T-helper 2 cell (primary cell): ENCODE measurements at places on chromosomes 2 and 18.

GRCh38 chr2:46257476-46257875 lies 39.7 kb upstream of the EPAS1 start:
- DNase-seq: no peak

DNA sequence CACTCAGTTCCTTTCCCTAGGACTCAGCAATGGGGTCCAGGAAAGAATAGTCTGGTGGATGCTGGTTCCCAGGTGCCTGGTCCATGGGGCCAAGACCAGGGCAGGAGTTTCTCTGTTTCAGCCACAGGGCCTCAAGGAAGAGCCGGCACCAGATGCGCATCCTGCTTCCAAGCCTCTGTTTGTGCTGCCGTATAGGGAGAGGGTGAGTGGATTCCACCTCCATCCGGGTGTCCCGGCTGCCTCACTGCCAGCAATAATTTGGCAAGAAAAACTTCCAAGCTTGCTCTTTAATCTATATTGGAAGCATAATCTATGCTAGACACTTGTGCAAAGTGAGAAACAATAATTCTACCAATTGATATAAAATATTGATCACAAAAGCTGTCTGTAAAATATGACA lies 261.2 kb upstream of the HS6ST1 start:
- DNase-seq: no peak

GRCh38 chr2:151616760-151617339 lies 117.4 kb downstream of the NEB start:
- no peak for DNase-seq

DNA sequence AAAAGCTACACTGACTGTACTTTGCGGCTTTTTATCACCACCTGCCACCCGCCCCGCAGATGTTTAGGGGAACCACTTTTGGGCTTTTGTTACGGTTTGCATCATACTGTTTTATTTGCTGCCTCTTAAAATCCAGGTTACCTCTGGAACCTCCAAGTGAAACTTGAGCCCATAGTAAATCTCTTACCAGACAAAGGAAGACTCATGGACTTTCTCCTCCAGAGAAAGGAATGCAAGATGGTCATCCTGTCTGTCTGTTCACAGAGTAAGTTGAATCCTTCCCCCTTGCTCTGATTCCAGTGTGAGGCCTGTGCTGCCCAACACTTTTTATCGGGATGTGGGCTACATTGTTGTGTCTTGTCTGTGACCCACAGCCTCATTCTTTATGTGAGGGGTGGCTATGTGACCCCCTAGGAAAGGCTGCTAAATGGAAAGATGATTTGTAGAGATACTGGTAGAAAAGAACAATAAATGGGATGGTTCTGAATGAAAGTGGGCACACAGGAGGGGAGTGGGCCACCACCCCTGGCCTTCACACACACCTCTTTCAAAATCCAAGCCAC lies 23.3 kb downstream of the RMC1 start:
- DNase-seq: no peak

DNA sequence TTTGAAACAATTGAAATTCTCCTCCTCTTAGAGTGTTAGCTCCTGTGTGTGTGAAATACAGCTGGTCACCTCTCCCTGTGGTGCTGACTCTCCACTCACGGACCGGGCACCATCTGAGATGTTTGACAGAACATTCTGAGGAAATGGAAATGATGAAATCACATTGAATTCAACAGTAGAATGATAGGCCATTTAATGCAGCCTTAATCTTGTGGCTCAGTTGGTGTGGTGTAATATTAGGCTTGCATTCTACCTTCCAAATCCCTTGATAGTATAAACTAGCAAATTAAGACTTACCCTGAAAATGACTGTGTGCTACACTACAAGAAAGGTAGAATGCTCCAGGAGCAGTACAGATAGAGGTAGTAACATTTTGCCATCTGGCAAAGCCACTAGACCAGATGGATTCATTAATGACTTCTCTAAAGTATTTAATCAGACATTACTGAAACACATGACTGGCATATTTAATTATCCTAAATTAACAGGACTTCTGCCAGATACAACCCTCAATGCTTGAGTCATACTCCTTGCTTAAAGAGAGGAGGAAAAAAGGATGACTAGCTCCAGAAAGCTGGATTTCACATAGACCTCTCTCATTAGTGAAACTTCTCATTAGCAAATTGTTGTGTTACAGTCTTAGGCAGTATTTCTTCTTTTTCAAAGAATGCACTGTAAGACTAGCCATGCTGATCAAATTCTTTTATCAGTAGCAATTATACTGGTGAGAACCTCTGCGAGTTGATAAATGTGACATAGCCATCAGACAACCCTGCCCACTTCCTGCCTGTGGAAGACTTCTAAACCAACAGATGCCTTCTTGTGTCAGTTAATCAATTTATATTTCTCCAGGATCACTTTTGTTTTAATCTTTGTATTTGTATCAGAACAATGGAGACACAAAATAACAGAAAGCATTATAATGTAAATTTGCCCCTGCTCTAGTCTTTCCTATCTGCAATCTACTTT lies 80.6 kb downstream of the EML6 start:
- no peak for DNase-seq

GRCh38 chr18:34880882-34881834 lies 160.1 kb upstream of the MAPRE2 start:
- no peak for DNase-seq

DNA sequence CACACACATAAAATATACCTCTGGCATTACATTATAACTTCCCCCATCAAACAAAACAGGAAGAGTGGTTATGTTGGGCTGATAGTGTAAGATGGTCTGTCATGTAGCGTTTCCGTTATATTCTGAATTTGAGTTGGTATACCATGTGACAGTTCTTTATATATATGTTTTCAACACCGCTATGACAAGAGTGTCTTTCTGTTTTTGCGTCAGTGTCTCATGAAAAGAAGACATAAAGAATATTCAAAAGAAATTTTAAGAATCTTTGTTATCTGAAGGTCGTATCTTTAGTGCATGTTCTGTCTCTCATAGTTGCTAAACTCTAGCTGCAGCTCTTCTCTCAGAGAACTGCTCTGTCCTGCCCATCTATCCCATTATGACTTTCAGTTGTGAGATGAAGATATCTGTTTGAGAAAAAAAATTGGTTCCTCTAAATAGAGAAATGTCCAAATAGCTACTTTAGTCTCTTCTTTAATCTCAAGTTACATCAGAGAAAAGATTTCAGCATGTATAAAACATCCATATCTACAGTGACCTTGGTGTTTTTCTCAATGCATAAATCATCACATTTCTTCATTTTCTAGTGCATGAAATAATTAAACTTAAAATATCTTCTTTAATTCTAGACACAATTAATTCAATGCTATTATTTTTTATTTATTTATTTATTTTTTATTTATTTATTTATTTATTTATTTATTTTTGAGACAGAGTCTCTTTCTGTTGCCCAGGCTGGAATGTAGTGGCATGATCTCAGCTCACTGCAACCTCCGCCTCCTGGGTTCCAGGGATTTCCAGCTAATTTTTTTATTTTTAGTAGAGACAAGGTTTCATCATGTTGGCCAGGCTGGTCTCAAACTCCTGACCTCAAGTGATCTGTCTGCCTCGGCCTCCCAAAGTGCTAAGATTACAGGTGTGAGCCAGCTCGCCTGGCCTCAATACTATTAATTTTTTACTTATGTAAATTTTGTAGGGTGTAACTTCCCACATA lies 24.3 kb upstream of the PSME4 start:
- DNase-seq: peak; percentile 80

DNA sequence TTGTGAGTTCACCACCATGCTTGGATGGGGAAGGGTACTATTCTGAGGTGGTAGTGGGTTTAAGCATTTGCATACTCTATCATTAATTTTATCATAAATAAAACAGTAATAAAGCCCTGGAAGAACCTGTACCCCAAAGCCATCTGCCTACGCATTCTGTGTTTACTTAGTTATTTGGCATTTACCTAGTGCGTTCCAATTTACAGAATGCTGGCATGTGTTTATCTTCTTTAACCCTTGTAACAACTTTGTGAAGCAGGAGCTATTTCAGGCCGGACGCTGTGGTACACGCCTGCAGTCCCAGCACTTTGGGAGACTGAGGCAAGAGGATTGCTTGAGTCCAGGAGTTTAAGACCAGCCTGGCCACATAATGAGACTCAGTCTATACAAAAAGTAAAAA lies 17.8 kb upstream of the ODC1 start:
- no peak for DNase-seq

GRCh38 chr2:133568172-133568571 lies at the start of gene NCKAP5:
Gene NCKAP5, minus strand, starts transcription at chr2:133568463. Its CDS starts 50,937 bp downstream, at chr2:133517526.
- DNase-seq: no peak

GRCh38 chr2:68590702-68591101 lies 52.7 kb upstream of the PROKR1 start:
- DNase-seq: no peak

DNA sequence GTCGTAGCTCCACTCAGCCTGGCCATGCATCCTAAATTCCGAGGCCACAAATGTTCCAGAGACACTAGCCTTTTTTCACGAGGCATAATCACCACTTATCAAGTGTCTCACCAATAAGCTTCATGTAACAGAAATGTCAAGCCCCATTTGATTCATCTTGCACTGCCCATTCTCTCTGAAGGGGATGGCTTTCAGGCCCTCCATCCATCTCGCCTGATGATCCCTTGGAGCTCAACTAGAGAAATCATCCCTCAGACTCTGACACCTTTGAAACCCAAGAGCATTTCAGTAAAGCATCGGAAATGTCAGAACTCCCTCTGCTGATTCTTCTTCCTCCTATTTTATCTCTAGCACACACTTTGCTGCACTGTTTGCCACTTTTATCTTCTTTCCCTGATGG lies 91.7 kb downstream of the DCC start:
- no peak for DNase-seq

DNA sequence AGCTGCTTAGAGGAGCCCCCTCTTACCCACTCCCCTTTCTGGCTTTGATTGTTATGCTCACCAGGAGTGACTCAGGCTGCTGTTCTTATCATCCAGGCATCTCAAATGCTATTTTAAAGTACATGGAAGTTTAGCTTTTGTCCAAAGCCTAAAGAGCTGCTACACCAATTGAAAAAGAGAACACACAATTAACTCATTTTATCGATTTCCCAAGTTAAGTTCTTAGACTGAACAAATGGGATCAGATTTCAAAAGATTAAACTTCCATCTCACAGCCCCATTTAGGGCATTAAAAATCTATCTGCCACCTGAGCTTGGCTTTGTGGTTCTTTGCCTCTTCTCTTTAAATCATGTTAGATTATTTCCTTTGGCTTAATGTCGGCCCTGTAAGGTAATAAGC lies 81.2 kb downstream of the MYO5B start:
- no peak for DNase-seq

DNA sequence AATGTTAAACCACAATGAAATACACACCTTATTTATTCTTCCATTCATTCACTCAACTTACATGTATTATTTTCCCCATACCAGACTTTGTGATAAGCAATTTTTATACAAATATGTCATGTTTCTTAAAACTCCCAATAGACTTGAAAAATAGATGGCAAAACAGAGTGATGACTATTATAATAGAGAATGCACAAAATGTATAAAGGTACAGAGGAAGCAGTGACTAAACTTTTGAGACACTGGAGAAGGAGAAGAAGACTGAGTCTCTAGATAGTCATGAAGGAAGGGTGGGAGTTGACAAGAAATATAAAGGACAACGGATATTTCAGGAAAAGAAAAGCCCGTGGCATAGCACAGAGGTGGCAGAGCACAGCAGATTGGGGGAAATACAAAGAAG lies 198.1 kb upstream of the SLC39A10 start:
- no peak for DNase-seq

GRCh38 chr2:134232868-134233727 lies 20.8 kb upstream of the MGAT5 start:
- DNase-seq: no peak

DNA sequence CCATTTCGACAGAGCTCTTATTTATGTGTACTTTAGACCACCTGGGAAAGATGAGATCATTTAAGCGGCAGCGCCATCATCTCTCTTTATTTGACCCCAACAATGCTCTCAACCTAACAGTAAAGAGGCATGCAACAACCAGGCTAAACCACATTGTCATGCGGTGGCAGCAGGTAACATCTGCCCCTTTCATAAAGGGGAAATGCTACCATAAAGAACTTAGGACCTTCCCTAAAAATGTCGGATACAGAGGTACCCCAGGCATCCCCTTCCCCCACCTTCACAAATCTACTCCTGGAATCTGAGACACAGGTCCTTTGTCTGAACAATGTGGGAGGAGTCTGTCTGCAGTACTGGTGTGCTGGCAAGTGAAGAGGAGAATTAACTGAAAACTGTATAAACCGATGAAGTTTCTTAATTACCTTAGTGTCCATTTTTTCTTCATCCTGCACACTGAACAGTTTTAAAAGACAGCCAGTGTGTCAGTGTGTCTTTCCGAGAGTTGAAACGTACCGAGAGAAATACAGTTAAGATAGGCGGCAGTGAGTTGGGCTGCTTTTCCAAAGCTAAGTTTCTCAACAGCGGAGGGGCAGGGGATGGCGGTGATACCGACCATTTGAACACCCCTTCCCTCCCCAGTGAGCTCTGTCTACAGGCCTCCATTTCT lies 1.9 kb downstream of the MEX3C start:
- peak; percentile 11 for DNase-seq

GRCh38 chr2:118122594-118123281 lies 34.5 kb downstream of the INSIG2 start:
- DNase-seq: no peak

- no peak for DNase-seq
These were observed 18.6 kb downstream of the THAP4 start for GRCh38 chr2:241618296-241618805.

GRCh38 chr2:134774786-134775641 lies 56.2 kb upstream of the TMEM163 start:
- DNase-seq: no peak

DNA sequence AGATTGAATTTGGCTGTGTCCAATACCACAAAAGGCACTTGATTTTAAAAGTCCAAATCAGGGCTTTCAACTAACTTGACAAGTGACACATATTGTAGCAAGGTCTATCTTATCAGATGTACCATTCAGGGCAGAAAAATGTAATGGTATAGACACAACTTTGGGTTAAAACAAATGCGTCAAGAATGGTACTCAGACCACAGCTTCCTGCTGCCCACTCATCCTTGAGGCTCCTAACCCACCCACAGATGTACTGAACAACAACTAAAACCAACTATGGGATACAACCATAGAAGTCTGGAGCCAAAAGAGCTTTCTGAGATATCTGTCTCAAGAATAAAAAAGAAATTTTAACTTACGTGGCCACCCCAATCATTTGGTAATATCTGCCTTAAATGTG lies 105.2 kb downstream of the RBM43 start:
- no peak for DNase-seq

DNA sequence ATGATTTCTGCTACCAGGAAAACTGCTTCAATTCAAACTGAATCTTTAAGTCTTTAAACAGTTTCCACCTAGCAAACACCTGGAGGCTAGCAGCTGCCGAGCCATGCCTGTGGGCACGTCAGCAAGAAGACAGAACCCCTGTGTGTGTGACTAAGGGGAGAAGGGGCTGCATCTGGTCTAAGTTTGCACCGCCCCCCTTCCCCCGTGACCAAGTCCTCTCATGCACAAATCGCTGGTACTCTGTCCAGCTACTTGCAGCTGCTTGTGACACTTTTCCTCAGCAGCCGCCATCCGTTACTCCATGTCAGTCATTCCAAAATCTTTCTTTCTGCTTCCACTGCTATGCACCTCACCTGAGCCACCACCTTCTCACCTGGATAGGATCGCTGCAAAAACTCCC lies 355.0 kb downstream of the SS18 start:
- DNase-seq: no peak

GRCh38 chr2:106274668-106275067 lies 80.6 kb upstream of the UXS1 start:
- DNase-seq: no peak

- no peak for DNase-seq
These were observed 292.7 kb upstream of the SLC39A10 start for GRCh38 chr2:195364015-195364965.

- DNase-seq: no peak
These were observed 5.0 kb downstream of the C1D start for GRCh38 chr2:68057658-68058396.

- DNase-seq: no peak
These were observed 3.1 kb downstream of the DES start for GRCh38 chr2:219421323-219421722.
